ENCODE measurements at places on chromosomes 11 and 22. TPM values are rescaled to one million over a fixed set of nuclear protein-coding genes. Genes with fewer than 3 reads are reported as not detected.

DNA sequence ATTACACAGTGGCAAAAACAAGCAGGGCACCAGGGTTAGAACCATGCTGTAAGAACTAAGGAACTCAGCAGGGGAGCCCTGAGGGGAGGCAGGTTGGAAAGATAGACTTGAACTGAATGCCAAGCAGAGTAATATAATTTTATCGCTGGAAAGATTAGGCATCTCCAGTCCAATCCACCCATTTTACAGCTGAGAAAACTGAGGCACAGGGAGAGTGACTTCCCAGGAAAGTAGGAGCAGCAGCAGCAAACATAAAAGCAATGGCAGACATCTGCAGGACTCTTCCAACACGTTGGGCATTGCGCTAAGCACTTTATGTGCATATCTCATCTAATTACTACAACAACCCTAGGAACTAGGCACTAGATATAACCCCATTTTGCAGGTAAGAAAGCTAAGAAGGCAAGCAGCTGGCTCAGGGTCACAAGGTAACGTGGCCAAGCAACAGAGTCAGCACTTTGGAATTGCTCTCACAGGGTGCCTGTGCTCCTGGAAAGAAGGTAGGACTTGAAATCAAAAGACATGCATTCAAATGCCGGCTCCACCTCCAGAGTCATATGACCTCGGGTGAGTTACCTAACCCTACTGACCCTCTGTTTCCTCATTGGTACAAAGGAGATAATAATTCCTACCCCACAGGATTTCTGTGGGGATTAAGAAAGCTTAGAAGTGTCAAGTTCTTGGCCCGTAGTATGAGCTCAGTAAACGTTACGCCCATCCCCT, 215.3 kb downstream of the BARX2 start:
- no peak for DNase-seq

GRCh38 chr11:116043857-116044256, 539.6 kb upstream of the CADM1 start:
- no peak for DNase-seq

Gene VEGFB
- 272 TPM for total RNA-seq

DNA sequence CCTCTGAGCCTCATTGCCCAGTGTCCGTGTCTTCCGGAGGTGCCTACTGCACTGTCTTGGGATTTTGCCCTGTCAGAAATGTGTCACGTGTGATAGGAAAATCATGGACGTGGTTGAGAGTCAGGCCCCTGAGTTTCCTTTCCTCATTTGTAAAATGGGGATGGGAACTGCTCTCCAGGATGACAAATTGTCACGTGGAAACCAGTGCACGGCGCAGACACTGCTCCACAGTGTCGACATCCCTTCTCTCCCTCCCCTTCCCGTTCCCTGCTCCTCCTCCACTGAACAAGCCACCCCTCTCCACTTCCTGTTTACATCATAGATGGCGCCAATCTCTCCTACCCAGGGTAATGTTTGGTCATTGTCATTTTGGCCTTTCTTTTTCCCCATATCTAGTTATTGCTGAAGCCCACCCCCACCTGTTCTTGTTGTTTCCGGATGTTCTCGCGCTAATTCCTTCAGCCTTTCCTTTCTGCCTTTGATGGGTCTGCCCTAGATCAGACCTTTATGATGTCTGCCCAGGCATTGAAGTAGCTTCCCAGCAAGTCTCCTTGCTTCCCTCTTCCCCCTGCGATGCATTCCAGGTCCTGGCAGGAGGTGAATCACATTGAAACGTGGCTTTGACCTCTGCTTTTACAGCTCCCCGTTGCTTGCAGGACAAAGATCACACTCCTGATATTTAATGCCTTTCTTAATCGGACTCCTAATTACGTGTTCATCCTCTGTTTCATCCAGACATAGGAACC, 91.8 kb downstream of the TBC1D22A start:
- peak; percentile 80 for DNase-seq

Gene SAA4
- not detected for total RNA-seq
